T-helper 2 cell (primary cell): ENCODE measurements at places on chromosomes 12 and 14.

DNA sequence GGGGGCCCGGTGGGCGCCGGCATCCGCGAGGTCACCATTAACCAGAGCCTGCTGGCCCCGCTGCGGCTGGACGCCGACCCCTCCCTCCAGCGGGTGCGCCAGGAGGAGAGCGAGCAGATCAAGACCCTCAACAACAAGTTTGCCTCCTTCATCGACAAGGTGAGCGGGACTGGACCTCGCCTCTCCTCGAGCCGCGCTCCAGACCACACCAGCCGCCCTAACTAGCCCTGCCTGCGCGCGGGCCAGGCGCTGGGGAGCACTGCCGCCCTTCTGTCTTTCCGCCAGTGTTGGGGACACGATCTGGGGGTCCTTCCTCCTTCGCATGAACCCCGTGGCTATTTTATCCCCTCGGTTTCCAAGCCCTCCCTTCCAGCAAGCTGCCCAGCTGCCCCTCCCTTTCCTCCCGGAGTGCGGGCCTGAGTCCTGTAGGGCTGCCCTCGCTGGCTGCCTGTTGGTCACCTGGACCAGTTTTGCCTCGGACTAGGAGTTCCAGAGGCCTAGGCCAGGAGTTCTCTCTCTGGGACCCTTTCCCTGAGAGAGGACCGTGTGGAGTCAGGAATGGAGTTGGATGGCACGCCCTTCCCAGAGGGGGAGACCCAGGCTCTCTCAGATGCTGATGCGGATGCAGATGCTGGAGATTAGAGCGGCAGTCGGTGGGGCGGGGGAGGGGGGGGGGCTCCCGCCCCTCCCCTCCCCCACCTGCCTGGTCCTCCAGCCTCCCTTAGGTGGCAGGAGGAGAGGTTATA is 592 bp downstream of the KRT7 start:
- no peak for DNase-seq

GRCh38 chr12:104870797-104871196 is 87.3 kb downstream of the SLC41A2 start:
- DNase-seq = no peak

DNA sequence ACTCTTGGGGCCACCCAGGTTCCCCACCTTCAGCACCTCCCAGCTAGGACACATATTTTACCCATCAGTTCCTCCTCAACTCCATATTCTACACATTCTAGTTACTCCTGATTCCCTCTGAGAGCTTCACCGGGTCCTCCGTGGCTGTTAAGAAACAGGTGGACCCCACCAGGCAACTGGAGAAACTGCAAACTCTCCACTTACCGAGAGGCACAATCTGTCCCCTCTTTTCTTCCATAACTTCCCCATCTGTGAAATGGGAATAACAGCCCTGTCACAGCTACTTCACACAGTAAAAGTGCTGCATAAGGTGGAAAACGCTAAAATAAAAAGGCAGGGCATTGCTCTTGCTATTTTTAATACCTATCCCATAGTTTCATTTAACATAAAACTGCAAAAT is 1.5 kb downstream of the SLC7A8 start:
- DNase-seq = no peak

- no peak for DNase-seq
Observed at GRCh38 chr14:26448181-26448855, 149.5 kb downstream of the NOVA1 start.

DNA sequence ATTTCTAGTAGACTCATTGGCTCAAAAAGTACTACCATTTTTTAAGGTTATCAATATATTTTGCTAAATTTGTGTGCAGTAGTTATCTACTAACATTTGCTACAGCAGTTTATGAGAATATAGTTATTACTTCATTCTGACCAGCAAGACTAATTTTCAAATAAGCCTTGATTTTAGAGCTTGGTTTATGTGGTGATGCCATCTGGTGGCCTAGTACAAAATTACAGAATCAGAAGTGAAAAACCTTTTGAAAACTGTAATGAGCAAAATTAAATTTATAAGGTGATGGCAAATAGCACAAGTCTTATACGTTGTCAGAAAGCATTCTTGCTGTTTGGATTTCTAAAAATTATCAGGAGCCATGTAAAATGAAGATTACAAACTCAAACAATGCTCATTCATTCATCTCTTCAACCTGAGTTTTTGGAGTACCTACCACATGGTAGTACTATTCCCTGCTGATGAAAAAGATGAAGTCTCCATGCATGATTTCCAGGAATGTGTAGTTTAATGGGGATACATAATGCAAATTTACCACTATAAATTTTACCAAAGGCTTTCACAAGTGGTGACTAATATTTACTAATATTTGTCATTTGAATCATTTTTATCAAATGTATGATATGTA is 51.0 kb downstream of the MAGOHB start:
- no peak for DNase-seq

GRCh38 chr14:53011053-53011462 is 60.2 kb upstream of the FERMT2 start:
- no peak for DNase-seq

- no peak for DNase-seq
Observed at GRCh38 chr12:112087851-112088250, 20.7 kb downstream of the NAA25 start.

DNA sequence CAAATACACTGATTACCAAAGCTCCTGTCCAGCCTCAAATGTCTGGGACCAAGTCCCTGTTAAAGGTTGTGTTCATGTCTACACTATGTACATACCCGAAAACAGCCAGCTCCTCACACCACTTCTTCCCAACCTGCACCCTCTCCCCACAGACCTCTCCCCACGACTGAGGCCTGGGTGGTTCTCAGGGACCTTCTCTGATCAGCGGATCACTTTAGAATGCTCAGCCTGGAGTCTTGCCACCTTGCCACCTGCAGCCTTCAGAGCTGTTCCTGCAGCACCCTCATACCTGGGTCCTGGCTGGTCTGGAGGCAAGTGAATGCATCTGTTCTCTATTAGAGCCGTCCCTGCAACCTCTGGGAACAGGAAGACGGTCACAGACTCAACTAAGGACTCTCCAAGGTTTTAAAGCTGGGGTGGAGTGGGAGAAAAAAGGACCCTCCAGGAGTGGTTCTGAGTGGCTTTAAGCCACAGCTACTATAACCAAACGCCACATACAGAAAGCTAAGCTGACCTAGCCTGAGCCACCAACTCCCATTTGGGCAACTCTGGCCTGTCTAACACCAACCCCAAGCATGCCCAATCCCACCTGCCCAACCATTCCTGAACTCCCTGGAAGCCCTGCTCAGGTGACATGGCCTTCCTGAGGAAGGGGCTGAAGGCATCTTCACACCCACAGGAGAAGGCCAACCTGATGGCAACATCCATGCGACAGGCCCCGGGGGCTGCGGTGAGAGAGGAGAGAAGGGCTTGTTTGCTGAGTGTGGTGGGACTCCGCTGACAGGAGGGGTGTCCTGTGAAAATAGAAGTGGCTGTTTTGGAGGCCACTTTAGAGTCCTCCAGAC is 8.6 kb downstream of the KRT2 start:
- DNase-seq = no peak

DNA sequence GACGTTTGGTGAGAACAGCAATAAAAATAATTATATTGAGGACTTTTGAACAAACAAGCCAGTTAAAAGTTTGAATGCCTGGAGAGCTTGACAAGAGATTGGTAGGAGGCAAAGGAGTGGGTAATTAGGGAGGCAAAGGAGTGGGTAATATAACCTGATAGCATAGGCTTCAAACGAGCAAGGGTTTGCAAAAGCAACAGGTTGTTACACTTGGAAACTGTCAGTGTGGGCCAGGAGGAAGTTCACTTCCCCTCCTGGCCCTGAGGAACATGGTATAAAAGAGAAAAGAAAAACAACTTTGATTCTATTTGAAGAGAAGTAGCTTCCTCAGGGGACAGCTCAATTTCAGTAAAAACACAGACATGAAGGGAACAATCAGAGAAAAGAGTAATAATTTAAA is 121.7 kb downstream of the CCER1 start:
- DNase-seq = no peak

GRCh38 chr14:23182372-23183157 is 895 bp downstream of the SLC7A8 start:
- no peak for DNase-seq

DNA sequence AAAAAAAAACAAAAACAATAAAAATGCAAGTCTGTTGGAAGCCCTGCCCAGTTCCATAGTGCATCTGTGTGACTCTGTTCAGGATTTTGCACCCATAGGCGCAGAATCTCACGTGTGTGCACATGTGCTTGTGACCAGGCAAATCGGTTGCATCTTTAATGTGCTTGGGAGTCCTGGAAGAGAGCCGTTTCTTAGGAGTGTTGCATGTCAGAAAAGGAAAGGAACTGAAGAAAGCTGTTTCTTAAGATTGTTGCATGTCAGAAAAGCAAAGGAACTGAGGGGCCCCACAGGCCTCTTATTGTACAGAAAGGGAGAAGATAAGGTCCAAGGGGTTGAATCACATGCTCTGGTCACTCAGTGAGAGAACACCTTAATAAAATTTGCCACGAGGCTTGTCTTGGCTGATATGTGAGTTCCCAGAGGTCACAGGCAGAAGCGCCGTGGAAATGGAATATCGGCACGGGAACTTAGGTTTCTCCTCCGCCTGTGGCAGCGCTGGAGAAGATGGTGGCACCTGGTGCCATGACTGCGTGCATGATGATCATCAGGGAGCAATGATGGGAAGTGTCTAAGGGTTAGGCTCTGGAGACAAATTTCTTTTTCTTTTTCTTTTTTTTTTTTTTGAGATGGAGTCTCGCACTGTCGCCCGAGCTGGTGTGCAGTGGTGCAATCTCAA is 90.0 kb downstream of the LRRC74A start:
- DNase-seq = no peak
